ENCODE measurements at places on chromosomes 2 and 18. TPM values are rescaled to one million over a fixed set of nuclear protein-coding genes. Genes with fewer than 3 reads are reported as not detected.

C1GALT1C1L gene
- polyA plus RNA-seq = 1.6 TPM

NT5C1B gene
- 1.3 TPM for polyA plus RNA-seq

DSG3 gene
- polyA plus RNA-seq = not detected

DYNC2LI1 gene
- 68.2 TPM for polyA plus RNA-seq

LDLRAD4 gene
- 15.1 TPM for polyA plus RNA-seq

DNAJC5G gene
- 0.14 TPM for polyA plus RNA-seq

RAB12 gene
- polyA plus RNA-seq = 46.7 TPM

DNA sequence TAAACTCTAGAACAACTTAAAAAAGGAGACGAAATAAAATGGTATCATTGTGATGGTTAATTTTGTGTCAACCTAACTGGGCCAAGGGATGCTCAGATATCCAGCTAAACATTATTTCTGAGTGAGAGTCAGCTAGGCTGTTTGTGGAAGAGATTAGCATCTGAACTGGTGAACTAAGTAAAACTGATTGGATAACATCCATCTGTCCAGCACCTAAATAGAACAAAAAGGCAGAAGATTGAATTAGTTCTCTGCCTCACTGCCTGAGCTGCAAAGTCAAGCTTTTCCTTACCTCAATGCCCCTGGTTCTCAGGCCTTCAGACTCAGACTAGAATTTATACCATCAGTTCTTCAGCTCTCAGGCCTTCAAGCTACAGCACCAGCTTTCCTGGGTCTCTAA is 30.0 kb downstream of the PPP3R1 start:
- no peak for DNase-seq

GRCh38 chr18:40447820-40448219 is 1507.2 kb upstream of the PIK3C3 start:
- DNase-seq = no peak

GRCh38 chr2:16660114-16660513 is 5.5 kb downstream of the CYRIA start:
- no peak for DNase-seq

- no peak for DNase-seq
Measured at GRCh38 chr2:78465707-78466106, 559.8 kb upstream of the REG3G start.

DNA sequence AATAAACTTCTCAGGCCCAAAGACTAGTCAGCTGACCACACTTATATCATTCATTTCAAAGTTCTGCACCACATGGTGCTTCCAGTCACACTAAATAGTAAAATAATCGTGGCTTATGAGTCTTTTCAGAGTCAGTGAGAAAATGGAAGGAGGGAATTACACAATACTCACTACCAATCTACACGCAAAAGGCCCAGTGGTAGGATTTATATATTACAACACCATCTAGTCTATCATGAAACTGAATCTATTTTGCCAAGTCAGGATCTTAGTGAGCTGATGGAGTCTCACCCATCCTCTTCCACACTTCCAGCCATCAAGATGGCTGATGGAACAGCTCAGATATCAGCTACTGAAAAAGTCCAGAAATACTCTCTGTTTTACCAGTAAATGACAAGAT is 21.9 kb downstream of the INO80D start:
- DNase-seq = no peak

DNA sequence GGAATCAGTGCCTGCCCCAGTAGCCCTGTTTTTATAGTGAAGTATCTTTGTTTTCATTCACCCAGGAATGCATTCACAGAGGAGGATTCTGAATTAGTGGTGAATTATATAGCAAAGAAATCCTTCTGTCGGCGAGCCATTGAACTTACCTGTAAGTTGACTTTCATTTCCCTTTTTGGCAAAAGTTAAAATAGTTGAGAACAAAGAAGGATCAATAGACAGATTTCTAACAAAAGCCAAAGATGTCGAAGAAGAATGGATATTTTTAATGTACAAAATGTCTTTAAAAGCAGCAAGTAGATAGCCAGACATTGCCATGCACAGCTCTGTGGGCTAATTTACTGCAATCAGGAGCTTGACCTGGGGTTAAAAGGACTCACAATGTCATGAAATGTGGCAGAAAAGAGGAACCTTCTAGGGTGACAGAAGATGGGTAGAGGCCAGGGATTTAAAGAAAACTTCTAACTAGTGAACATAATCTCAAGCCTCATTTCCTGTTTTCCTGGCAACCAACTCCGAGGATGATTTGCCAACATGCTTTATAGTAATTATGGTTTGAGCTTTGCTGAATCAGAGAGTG is 53.8 kb upstream of the TMEM87B start:
- peak; percentile 4 for DNase-seq

GRCh38 chr2:3460156-3460555 is 59.2 kb downstream of the ADI1 start:
- DNase-seq = no peak

DNA sequence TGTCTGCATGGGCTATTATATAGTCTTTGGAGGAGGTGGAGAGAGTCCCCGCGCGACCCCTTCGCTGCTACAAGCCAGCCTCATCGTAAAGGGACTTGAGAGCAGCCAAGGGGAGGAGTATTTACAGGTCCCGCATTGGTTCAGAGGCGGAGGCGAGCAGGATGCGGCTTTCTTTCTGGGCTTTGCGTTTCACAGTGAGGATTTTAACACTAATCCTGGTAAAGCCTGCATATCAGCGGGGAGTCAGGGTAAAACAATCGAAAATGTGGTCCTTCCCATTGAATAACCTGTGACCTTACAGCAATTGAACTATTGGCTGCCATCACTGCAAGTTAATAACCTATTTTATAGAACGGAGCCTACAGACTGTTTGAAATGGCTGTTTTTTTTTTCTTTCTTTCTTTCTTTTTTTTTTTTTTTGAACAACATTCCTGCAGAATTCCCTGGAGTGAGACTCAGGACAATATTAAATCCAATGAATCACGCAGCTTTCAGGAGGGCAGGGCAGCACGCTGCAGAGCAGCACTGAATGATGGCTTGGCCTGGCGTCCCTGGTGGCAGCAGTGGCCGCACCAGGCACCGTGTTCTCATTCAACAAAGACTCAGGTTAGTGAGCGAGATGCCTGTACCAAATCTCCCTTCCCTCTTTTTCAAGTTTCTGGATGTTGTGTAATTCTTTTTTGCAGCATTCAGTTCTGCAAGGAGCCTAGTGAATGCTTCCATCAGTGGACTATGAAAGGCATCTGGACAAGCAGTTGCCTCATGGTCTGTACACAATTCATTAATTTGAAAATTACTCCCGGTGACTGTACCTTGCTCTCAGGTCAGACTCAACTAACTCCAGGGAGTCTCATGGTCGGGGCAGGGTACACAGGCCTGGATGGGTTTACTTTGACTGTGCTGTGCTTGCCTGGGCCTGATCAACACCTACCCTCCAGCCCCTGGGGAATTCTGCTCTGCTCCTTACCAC is 19.8 kb downstream of the SMIM21 start:
- no peak for DNase-seq

DNA sequence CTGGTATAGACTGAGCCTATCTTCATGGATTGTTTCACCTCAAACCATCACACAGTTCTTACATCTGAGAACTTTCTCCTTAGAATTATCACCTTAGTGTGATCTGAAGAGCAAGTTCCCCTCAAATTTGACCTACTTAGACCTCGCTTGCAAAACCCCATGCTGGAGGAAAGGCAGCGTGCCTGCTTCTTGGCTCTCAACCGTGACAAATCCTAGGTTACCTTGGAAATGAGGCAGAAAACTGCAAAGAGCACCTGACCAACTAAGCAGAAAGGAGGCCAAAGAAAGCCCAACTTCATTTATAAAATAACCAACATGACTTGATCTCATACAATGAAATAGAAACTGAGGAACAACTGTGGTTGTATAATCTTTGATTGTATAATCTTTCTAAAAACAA is 146.4 kb downstream of the RAB3GAP1 start:
- no peak for DNase-seq

DNA sequence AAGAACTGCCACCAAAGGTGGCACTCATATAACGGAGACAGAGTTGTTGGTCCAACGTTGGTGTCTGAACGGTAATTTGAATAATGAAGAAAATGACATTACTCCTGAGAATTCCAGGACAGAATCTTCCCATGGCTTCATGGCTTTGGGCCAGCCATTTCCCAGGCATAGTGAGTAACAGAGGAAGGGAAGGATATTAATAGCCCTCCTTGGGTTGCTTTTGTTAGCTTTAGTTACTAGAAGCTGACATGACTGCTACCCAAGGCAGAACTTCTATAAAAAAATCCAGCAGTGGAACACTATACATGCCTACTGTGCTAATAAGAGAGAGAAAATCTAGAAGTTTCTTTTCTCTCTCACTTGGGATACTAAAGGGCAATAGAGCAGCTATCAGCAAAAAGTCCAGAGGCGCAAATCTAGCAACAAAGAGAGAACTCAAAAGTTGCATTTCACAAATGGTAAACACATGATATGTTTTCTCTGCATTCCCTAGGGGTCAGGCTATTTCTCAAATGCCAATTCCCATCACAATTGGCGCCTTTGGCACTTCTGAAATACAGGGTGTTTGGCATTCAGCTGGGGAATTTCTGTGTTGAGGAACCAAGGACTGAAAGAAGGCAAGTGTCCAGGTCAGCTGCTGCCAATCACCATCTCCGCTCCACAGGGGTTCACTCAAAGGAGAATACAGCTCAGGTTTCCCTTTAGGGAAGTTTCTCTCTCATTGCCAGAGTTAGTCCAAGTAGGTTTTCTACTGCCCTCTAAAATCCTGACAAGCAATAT is 160.8 kb upstream of the KYNU start:
- DNase-seq = no peak

Data from right lung (tissue), 10 donors.